ENCODE measurements at places on chromosomes 1 and 21.

- DNase-seq, result no peak
Observed at GRCh38 chr1:27113861-27114260, 41.1 kb downstream of the SLC9A1 start.

GRCh38 chr1:95752515-95753381 is 518.7 kb downstream of the RWDD3 start:
- DNase-seq, result no peak

DNA sequence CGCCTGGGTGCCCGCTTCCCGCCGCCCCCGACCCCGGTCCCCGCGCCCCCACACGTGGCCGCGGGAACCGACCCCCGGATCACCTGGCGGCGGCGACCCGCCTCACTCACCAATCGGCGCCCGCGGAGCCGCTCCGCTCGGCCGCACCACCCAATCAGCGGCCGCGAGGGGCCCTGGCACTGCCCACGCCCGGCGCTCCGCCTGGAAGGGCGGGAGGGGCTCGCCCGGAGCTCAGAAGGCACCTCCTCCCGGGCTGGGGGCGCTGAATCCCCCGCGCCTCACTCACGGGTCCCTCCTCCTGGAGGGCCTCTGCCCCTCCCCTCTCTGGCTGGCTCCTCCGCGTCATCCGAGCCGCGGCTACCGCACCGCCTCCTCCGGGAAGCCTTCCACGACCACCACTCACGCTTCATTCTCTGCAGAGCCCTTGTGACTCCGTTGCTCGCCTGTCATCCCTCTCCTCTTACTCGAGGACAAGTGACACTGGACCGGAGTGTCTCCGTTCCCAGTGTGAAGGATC is 374 bp downstream of the SH2D5 start:
- DNase-seq, result no peak

DNA sequence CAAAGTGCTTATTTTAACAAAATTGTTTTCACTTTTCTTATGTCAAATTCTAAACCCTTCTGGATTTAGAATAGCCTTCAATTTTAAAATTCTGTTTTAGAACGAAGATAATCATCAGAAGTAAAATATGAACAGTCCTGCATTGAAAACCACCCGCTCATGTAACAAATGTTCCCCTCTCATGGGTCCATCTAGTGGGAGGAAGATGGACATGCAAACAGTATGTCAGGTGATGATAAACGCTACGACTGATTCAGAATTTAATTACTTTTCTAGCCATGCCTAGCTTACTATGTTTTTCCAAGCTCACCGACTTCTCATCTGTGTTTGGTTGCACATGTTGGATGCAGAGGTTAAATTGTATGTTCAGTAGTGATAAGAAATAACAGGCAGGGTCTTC is 23.5 kb downstream of the SOD1 start:
- DNase-seq, result no peak

GRCh38 chr1:224393294-224393693 is 36.6 kb downstream of the CNIH4 start:
- no peak for DNase-seq

GRCh38 chr1:156677616-156678596 is 699 bp upstream of the NES start:
- peak; percentile 56 for DNase-seq

GRCh38 chr1:2187619-2188018 is 7.0 kb downstream of the FAAP20 start:
- DNase-seq, result no peak

All from AG09309 (cell line).